ENCODE measurements at places on chromosomes 7 and 10.

DNA sequence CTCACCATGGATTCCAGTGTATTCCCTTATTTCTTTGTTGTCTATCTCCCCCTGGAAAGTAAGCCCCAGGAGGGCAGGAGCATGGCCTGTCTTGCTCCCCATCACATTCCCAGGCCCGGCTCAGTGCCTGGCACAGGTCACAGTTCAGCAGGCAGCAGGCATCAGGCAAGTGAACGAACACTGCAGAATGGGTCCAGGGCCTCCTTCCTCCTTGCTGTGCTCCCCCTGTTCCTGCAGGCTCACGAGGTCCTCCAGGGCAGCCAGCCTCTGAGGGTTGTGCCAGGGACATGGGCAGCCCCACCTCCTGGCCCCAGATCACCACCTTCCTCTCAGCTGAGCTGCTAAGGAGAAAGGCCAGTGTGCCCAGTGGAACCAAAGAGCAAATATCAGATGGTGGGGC is 41.8 kb downstream of the PDLIM1 start:
- no peak for DNase-seq

- peak; percentile 4 for DNase-seq
These were observed 101.5 kb upstream of the ANKRD1 start for GRCh38 chr10:91022390-91022789.

GRCh38 chr7:20449176-20449575 is 118.5 kb downstream of the ITGB8 start:
- no peak for DNase-seq

DNA sequence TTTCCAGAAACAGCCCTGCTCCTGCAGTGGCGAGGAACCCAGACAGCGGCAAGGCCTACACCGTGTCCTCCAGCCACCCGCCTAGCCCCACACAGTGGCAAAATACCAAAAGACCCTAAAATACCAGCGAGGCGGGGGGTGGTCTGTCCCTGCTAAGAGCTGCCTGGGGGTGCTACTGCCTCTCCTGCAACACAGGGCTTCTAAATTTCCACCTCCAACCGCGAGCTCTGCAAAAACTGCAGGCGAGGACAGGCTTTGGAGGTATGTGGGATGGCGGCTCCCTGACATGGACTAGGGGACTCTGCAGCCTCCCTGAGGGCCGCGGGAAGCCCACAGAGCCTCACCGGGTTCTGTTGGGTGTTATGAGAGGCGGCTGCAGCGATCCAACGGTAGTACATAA is 122.3 kb downstream of the WDR37 start:
- DNase-seq: no peak

DNA sequence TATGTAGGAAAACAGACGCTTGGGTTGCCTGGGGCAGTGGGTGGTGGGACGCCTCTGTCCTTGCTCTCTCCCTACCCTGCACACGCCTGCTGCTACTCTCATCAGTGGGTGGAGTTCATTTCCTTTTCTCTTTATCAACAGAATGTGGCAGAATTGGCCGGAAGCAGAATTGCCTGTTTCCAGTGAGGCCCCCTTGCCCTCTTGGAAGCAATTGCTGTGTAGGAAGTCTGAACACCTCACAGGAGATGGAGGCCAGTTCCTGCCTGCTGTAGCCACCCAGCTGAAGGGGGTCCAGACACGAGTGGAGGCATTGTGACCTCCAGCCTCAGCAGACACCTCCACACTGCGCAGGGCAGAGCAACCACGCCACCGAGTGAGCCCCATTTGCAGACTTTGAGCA is 331.6 kb upstream of the ZNF32 start:
- no peak for DNase-seq

DNA sequence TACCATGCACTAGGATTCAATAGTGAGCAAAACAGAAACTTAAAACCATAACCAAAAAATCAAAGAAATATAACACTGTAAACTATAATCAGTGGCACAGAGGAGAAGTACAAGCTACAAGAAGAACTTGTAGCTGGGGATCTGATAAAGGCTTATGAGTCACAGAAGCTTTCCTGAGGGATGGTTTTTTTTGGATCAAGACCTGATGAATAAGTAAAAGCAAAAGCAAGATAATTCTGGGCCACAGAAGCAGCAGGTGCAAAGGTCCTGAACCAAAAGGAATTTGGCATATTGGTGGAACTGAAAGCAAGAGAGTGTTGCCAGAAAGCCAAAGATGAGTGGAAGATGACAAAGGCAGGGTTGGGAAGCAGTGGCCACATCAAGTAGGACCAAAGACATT is 37.4 kb upstream of the BET1 start:
- no peak for DNase-seq

GRCh38 chr7:106018566-106019469 is 55.8 kb downstream of the CDHR3 start:
- DNase-seq: no peak

GRCh38 chr10:23694446-23694920 is 255.6 kb downstream of the OTUD1 start:
- no peak for DNase-seq

DNA sequence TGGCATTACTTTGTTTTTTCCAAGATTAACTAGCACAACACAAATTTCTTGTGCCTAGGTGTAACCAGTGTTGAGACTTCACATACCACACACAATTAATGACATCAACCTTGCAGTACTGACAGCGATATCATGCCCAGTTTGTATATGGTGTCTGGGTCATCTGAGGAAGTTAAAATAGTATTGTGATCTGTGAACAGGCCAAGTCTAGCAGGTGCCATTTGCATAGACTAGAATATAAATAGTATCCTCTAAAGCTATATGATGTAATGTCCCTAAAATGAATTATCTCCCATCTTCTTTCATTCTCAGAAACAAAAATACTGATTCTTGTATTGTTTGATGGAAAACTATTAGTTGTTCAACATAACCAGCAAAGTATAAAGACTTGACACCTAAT is 175.8 kb upstream of the KAT6B start:
- DNase-seq: no peak

Measured in NCI-H187 treated with DMSO at 0.1 percent for 48 hours (cell line).